ENCODE measurements at places on chromosomes 5 and 9. TPM values are rescaled to one million over a fixed set of nuclear protein-coding genes. Genes with fewer than 3 reads are reported as not detected.

- DNase-seq: peak; percentile 78
- H3K4me1 ChIP-seq: peaks cover 53% of the 10 kb centered on the region
- H3K36me3 ChIP-seq: no peaks in the 10 kb centered on the region
- no peaks in the 10 kb centered on the region for H3K27me3 ChIP-seq
Observed at GRCh38 chr5:90940227-90940995, 381.8 kb downstream of the ADGRV1 start.

DNA sequence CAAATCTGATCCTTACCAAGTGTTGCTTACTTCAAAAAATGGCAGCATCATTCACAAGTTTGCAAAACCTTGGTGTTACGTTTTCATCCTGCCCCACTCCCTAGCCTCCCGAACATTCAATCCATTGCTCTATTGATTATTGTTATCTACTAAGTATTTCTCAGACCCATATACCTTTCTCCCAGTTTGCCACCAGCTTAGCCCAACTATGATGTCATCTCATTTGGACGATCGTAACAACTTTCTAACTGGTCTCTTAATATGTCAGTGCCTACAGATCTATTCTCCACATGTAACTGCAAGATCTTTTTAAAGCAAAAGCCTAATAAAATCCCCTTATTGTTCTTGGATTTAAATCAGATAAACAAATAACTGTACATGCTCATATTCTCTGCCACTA lies 497.1 kb upstream of the EDIL3 start:
- no peak overlapping the region for H3K27ac ChIP-seq
- no peaks in the 10 kb centered on the region for H3K36me3 ChIP-seq
- no peaks in the 10 kb centered on the region for H3K27me3 ChIP-seq
- H3K4me1 ChIP-seq: no peaks in the 10 kb centered on the region
- DNase-seq: no peak
- H3K4me3 ChIP-seq: no peak overlapping the region

The FBP2 gene
- not detected for total RNA-seq

The TMEM174 gene
- total RNA-seq: 0.22 TPM

- no peak for DNase-seq
- no peak overlapping the region for H3K4me3 ChIP-seq
- no peaks in the 10 kb centered on the region for H3K27me3 ChIP-seq
- H3K36me3 ChIP-seq: no peaks in the 10 kb centered on the region
- no peak overlapping the region for H3K27ac ChIP-seq
Observed at GRCh38 chr5:151556806-151557205, 34.3 kb downstream of the FAT2 start.

- no peak overlapping the region for H3K4me3 ChIP-seq
- no peaks in the 10 kb centered on the region for H3K27me3 ChIP-seq
- no peaks in the 10 kb centered on the region for H3K4me1 ChIP-seq
- no peak for DNase-seq
- no peak overlapping the region for H3K27ac ChIP-seq
Observed at GRCh38 chr9:76161541-76161940, 232.7 kb downstream of the RFK start.

The ARID3C gene
- total RNA-seq: not detected

The CPLANE1 gene
- 68.2 TPM for total RNA-seq

- no peaks in the 10 kb centered on the region for H3K27me3 ChIP-seq
- no peaks in the 10 kb centered on the region for H3K36me3 ChIP-seq
- H3K27ac ChIP-seq: no peak overlapping the region
Observed at GRCh38 chr9:132505991-132506655, 76.3 kb upstream of the BARHL1 start.

DNA sequence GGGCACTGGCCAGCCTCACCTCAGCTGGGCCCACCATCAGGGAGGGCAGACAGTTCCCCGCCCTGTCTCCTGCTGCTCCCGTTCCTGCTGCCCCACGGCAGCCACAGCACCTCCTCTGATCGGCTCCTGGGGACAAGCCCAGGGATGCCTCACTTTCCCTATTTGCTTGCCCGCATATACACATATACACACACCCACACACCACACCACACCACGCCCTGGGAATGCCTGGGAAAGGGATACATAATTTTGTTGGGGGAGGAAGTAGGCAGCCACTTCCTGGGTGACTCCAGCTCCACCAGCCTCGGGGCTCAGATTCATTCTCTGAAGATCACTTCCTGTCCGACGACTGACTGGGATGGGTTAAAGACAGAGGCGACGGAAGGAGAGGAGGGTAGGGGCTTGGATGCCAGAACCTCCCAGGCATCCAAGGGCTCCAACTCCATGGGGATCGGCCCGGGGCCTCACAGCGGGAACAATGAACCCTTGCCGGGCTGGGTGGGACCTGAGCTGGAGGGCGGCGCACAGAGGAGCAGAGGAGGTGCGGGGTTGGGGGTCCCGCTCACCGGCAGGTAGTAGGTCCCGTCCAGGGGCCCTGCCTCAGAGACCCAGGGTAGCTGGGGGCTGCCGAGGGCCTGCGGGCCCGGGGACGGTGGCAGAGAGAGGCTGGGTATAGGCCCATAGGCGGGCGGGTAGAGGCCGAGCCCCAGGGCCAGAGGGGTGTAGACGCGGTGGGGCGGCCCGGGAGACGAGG lies 2.0 kb upstream of the MZB1 start:
- H3K36me3 ChIP-seq: no peaks in the 10 kb centered on the region
- no peak for DNase-seq

DNA sequence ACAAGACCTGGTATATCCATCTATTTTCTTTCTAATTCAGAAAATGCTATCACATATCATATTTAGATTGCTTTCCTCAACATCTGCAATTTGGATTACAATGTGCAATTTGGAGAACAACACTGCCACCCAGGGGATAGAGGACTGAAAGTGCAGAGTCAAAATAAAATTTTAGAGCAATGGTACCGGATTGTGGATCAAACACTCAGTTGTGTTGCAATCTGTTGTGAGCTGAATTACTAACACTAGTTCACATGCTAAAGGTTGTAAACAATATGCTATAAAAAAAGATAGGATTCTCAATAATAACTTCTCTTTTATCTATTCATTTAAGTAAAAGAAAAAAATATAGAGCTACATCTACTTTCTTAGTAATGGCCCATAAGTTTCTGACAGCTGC lies 11.9 kb upstream of the SRFBP1 start:
- no peak overlapping the region for H3K27ac ChIP-seq
- DNase-seq: peak; percentile 8
- H3K4me3 ChIP-seq: no peak overlapping the region
- H3K4me1 ChIP-seq: no peaks in the 10 kb centered on the region

GRCh38 chr5:129077433-129078075 lies 17.0 kb upstream of the ISOC1 start:
- no peaks in the 10 kb centered on the region for H3K36me3 ChIP-seq
- DNase-seq: no peak
- H3K27ac ChIP-seq: no peak overlapping the region
- no peak overlapping the region for H3K4me3 ChIP-seq
- H3K27me3 ChIP-seq: no peaks in the 10 kb centered on the region

The DMRT3 gene
- total RNA-seq: 5.5 TPM

DNA sequence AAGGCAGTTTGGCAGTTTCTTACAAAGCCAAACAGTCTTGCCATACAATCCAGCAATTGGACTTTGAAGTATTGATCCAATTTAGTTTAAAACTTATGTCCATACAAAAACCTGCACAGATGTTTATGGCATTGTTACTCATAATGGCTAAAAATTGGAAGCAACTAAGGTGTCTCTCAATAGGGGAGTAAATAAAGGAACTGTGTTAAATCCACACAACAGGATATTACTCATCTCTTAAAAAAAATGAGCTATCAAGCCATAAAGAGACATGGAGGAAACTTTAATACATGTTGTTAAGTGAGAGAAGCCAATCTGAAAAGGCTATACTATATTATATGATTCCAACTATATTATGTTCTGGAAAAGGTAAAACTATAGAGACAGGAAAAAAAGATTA lies 313.6 kb upstream of the CD180 start:
- DNase-seq: no peak
- H3K36me3 ChIP-seq: no peaks in the 10 kb centered on the region
- no peaks in the 10 kb centered on the region for H3K27me3 ChIP-seq

DNA sequence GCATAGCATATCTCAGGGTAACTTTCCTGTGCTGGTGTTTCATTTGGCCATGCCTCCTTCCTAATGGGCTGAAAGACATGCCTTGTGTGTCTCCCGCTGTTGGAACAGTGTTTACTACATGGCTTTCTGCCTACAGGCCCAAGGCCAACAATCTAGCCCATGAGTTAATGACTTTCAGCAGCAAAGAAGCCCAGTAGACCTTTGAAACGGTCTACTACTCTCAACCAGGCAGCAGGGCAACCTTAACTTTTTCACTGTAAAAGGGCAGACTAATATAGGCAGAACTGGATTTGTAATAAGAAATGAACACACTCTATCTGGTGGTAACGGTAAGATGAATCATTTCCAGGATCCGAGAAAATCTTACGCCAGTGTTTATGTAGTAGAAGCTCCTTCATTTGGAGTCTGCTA lies 21.0 kb downstream of the C5orf15 start:
- H3K27me3 ChIP-seq: no peaks in the 10 kb centered on the region
- H3K27ac ChIP-seq: no peak overlapping the region
- no peak for DNase-seq
- H3K36me3 ChIP-seq: no peaks in the 10 kb centered on the region
- peaks cover 20% of the 10 kb centered on the region for H3K4me1 ChIP-seq

- no peak overlapping the region for H3K4me3 ChIP-seq
- H3K4me1 ChIP-seq: no peaks in the 10 kb centered on the region
- no peaks in the 10 kb centered on the region for H3K27me3 ChIP-seq
- no peak overlapping the region for H3K27ac ChIP-seq
Observed at GRCh38 chr5:170863646-170864045, 1.8 kb downstream of the RANBP17 start.

The CBY3 gene
- total RNA-seq: not detected

GRCh38 chr5:125525356-125525755 lies 778.9 kb upstream of the ZNF608 start:
- H3K4me3 ChIP-seq: no peak overlapping the region
- no peak overlapping the region for H3K27ac ChIP-seq
- no peaks in the 10 kb centered on the region for H3K4me1 ChIP-seq
- no peaks in the 10 kb centered on the region for H3K27me3 ChIP-seq
- DNase-seq: no peak

DNA sequence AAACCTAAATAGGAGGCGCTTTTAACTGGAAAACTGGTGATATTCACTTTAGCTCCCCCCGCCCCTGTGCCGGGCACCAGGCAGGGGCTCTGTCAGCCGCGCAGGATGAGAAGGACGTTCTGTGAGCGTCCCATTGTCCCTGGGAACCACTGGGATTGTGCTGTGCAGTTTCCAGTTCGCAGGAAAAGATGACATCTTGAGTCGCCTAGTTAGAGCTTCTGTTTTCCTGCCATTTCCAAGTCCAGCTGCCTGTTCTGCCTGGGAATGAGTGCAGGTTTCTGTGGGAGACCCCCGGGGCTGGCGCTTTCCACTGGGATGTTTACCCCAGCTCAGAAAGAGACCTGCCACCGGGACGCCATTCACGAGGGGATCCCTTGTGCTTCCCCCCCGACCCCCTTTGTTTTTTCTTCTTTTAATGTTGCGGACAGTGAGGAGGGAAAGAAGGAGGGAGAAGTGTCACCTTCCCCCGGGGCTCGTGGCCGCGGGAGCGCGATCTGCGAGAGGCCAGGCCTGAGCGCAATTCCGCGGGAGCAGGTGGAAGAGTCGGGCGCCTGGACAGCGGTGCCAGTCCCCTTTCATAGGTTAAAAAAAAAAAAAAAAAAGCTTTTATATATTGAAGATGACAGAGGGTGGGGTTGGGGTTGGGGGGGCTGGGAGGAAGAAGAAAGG lies 121.5 kb downstream of the RMI1 start:
- no peaks in the 10 kb centered on the region for H3K27me3 ChIP-seq
- no peaks in the 10 kb centered on the region for H3K4me1 ChIP-seq
- H3K4me3 ChIP-seq: no peak overlapping the region
- DNase-seq: no peak
- H3K36me3 ChIP-seq: no peaks in the 10 kb centered on the region
- no peak overlapping the region for H3K27ac ChIP-seq

The DIMT1 gene
- total RNA-seq: 36.7 TPM

DNA sequence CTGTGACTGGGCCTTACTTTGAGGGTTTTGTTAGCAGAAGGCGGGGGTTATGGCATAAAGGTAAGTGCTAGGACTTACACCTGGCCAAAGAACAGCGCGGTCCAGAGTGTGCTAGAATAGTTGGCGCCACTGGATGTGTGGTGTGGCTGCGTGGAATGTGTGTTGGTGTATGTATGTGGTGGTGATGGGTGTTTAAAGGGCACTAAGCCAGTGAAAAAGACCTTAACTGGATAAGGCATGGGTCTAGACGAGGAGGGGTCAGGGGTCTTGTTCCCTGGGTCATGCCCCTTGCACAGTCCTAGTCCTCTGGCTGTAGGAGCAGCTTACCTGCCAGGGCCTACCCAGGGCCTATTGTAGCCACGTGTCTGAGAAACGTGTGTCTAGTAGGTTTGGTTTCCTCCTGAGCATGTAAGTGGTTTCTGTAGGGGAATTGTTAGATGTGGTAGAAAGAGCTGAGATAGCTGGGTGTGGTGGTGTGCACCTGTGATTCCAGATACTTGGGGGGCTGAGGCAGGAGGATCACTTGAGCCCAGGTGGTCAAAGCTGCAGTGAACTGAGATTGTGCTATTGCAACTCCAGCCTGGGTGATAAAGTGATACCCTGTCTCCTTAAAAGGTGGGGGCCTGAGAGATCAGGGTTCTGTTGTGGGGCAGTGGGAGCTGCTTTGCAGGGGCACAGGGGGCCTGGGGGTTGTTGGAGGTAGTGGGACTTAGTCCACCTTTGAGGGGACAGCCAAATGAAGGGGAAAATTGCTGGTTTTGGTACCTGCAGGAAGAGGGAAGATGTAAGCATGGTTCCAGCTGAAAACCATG lies 55.2 kb downstream of the HSPA4 start:
- H3K4me1 ChIP-seq: peaks cover 13% of the 10 kb centered on the region
- H3K27me3 ChIP-seq: no peaks in the 10 kb centered on the region
- H3K4me3 ChIP-seq: no peak overlapping the region

DNA sequence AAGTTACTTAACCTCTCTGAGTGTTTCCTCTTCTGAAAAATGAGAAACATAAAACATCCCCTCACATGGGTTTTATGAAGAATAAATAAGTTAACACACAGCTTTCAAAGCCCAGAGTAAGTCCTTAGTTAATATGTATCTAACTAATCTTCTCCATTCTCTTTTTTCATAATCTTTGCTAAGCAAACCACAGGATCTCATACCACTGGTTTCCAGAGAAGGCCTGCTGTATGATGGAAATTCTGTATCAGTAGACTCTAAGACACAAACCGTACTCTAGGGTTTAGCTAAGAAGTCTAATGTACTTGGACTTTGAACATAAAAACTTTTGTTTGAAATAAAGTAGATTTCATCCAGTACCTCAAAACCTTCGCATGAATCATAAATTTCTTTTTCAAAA lies 307.9 kb downstream of the SPOCK1 start:
- no peak overlapping the region for H3K4me3 ChIP-seq
- no peaks in the 10 kb centered on the region for H3K4me1 ChIP-seq
- H3K36me3 ChIP-seq: no peaks in the 10 kb centered on the region
- no peaks in the 10 kb centered on the region for H3K27me3 ChIP-seq

- no peak overlapping the region for H3K4me3 ChIP-seq
- H3K27me3 ChIP-seq: no peaks in the 10 kb centered on the region
- DNase-seq: no peak
- H3K4me1 ChIP-seq: no peaks in the 10 kb centered on the region
- H3K27ac ChIP-seq: no peak overlapping the region
Observed at GRCh38 chr9:108262836-108263235, 593.0 kb downstream of the ACTL7B start.
